NCI-H1092 (cell line): ENCODE measurements at places on chromosomes 11 and 22.

DNA sequence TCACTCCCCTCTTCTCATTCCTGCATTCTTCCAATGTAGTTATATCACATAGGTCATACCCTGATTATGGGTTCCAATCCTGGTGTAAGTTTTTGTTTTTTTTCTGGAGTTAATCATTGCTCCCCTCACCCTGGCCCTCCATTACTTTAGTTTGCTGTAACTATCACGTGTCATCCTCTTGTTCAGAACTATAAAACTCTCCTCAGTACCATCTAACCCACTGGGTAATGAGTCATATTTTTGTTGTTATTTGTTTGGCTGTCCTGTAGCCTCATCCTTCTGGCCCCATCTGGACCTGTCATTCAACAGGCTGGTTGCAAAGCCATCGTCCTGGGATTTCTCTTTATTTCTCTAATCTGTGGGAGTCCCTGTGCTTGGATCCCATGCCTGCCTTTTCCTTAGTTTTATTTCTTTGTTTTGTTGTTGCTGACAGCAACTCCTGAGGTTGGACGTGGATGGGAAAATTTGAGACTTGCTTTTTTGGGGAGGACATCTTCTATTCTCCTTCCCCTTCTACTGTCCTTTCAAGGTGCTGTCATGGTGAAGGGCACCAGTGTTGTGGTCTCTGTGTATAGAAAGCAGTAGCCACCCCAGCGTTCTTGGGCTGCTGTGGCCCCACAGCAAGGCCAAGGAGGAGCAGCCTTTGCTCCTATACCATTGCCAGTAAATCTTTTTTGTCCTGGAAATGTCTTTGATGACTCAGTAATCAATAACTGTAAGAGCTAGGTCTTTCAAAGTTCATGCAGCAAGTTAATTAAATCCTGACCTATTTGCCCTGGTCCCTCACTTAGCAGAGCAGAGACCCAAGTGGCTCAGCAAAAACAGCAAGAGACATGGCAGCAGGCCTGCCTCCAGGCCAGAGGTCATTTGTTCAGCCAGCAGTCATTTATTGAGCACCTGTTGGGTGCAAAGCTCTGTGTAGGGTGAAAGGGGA lies 82.5 kb downstream of the C22orf31 start:
- DNase-seq: no peak

DNA sequence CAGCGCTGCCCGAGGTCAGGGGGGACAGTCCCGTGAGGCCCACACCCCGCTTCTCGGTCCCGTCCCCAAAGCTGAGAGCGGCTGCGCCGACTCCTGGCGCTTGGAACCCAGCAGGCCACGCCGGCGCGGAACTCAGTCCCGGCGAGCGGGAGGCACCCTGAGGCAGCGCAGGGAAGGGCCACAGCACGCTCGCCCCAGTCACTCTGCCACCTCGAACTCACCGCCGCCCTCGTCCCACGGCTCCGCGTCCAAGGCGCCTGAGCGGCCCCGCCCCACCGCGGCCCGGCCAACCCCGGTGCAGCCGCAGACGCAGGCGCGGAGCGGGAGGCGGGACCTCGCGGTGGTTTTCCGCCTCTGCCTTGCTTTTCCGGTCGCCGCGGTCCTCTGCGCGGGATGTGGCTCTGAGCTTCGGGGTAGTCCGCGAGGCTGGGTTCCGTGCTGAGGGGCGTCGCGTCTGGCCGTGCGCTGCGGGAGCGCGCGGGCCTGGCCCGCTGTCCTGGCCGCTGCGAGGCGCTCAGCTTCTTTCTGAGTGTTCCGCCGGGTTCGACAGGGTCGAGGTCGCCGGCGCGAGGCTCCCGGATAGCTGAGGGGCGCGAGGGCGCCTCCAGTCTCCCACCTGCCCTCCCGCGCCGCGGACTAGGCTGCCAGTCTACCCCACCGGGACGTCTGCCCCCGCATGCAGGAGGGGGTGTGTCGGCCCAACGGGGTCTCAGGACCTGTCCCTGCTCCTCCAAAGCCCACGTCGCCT lies at the start of gene CDPF1:
Gene CDPF1, minus strand, starts transcription at position 259 of the 748 bp plus-strand sequence. CDS start 2,009 bp downstream, outside the sequence.
- peak; percentile 22 for DNase-seq

GRCh38 chr11:121067453-121067852 lies 33.6 kb upstream of the TECTA start:
- peak; percentile 83 for DNase-seq

- no peak for DNase-seq
Measured at GRCh38 chr22:23067023-23067650, 3.2 kb upstream of the GNAZ start.

DNA sequence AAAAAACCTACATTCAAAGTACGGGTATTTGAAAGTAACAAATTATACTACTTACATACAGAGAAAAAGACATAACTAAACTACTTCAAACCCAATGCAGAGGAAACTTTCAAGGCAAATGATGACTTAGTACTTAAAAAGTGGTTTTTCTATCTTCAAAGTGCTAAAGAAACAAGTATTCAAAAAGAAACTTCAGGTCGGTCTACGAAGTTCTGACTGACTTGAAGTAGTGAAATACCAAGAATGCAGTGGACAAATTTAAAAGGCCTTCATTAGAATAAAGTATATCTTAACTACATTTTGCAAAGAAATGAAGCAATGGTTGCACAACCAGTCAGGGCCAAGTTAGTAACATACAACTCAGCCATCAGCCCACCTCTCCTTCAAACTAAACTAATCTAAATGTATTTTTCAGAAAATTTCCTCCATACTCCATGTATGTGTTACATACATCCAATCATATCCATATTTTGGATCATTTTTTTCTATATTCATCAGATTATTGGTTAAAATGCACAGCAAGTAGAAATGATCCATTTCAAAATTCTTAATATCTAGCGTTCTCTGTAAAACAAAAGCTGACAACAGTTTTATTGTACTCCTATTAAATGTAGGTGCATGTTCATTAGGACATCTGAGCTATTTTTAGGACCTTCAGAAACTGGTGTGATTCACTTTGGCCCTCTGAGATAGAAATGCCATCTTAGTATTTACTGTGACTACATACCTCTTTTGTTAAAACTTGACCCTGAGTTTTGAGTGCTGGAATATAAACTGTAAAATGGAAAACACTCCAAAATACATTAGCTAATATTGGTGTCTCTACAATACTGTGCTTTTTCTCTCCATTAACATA lies 49.9 kb downstream of the BIRC2 start:
- no peak for DNase-seq

DNA sequence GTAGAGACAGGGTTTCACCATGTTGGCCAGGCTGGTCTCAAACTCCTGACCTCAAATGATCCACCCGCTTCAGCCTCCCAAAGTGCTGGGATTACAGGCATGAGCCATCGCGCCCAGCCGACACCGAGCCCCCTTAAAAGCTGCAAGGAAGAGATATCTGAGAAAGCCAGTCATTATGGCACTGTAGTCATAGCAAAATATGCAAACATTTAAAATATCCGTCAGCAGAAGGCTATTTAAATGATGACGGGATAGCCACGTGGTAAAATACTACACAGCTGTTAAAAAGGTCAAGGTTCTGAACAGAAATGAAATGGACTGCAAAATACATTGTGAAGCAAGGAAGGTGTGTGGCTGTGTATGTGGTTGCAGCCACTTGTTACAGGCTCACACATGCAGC lies 6.4 kb upstream of the CCDC88B start:
- DNase-seq: no peak

DNA sequence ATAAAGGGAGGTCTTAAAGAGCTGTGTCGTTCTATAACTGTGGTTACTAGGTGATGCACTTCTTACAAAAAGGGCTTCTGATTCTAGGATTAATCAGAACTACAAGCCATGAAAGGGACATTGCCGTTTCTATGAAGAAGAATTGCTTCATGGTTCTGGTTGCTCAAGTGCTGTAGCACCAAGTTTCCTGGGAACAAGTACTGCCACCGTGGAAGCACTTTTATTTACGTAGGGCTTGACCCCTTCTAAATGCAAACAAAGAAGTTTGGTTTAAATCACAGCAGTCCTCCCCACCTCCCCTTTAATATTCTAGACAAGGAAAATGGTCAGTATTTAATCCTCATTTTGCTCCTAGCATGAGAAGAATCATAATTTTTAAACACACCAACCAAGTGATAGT lies 9.8 kb downstream of the YAP1 start:
- DNase-seq: no peak

DNA sequence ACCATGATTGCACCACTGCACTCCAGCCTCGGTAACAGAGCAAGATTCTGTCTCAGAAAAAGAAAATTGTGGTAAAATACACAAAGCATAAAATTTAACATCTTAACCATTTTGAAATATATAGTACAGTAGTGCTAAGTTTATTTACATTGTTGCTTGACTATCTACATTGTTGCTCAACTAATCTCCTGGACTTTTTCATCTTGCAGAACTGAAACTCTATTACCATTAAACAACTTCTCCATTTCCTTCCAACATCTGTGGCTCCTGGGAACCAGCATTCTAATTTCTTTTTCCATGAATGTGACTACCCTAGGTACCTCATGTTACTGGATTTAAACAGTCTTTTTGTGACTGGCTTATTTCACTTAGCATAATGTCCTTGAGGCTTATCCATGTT lies 13.5 kb upstream of the VWA5A start:
- DNase-seq: no peak

DNA sequence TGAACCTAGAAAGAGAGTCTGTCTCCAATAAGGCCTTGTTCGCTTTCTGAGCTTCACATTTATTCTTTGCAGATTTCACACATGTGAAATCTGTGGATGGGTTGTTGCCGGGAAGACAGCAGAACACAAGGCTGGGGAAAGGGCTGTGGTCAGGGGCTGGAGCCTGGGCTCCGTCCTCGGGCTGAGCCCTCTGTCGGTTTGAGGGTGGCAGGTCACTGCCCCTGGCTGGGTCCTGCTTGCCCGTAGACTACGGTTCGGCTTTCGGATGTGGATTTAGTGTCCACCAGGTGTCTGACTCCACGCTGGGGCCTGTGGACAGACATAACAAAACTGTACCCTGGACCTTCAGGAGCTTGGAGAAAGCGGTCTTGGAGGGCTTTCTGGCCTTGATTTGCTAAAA lies 117.0 kb upstream of the ALX4 start:
- no peak for DNase-seq
